Activated CD4-positive, alpha-beta T cell treated with anti-CD3 and anti-CD28 coated beads, Interleukin-2, amount 50 U/mL, for 1 hour (primary cell): ENCODE measurements at places on chromosomes 4 and X.
A peak's percentile ranks its signal among the peaks of the same experiment; 100 is the strongest.

- no peak for DNase-seq
These were observed 45.8 kb upstream of the ITM2A start for GRCh38 chrX:79412972-79413371.

DNA sequence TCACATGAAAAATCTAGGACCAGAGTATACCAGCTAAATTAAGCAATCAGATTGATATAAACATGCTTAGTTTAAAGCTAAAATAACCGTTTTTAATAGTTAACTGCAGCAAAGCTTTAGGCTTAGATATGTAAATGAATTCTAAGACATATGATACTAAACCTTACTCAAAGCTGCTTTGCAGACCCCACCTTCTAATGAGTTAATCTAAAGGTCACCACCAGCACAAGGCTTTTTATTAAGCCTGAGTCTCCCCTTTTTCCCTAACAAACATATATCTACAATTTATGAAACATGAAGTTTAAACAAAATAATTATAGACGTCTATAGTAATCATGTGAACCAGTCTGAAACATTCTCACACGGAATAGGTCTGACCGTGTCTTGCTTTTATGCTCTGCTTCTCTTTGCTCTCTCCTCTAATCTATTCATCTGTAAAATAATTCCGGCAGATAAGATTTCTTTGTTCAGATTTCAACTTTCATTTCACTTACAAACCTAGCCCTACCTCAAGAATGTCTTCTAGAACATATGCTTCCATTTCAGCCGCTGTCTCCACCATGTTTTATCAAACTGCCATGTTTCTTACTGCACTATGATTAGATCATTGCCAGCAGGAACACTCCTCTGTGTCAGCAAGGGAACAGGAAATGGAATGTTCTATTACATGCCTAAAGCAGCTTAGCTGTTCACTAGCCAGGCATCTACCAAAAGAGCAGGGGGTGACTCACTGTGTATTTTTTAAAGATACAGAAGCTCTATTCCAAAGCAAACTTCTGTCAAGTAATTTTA lies 35.9 kb downstream of the ANKRD17 start:
- peak; percentile 33 for DNase-seq

- no peak for DNase-seq
These were observed 91.0 kb upstream of the PPP1R2C start for GRCh38 chrX:42869011-42869410.

- DNase-seq = no peak
These were observed 79.9 kb upstream of the ATOH1 start for GRCh38 chr4:93748373-93749291.

- DNase-seq = no peak
These were observed 212.2 kb downstream of the LDB2 start for GRCh38 chr4:16686195-16686594.

- DNase-seq = no peak
These were observed 37.5 kb upstream of the RASGEF1B start for GRCh38 chr4:81509191-81509590.

DNA sequence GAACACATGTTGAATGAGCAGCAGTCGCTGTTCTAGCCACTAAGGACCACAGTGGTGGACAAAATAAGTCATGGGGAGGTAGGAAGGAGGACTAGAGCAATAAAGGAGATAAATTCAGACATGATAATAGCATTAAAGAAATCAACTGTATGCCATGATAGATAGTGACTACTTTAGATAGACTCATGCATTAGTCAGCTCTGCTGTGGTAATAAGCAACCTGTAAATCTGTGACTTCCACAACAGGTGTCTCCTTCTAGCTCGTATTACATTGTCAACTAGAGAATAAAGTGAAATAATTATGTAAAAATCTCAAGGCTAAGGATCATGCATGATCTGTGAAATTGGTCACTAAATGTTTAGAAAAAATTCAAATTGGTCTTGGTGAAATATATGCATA lies 77.9 kb downstream of the WWC2 start:
- DNase-seq = no peak

GRCh38 chr4:156374894-156375293 lies 421.2 kb upstream of the CTSO start:
- no peak for DNase-seq
